ENCODE measurements at places on chromosomes 1 and 21. TPM values are rescaled to one million over a fixed set of nuclear protein-coding genes. Genes with fewer than 3 reads are reported as not detected.

GRCh38 chr1:208216062-208216461 is 28.1 kb downstream of the PLXNA2 start:
- DNase-seq, result no peak

Gene CASP9
- 16.8 TPM for total RNA-seq

Gene BATF3
- 3.0 TPM for total RNA-seq

Gene HHIPL2
- not detected for total RNA-seq

Gene NOS1AP
- total RNA-seq, result 1.6 TPM

- no peak for DNase-seq
Observed at GRCh38 chr1:10756842-10757241, 39.6 kb downstream of the CASZ1 start.

Gene AMY1C
- total RNA-seq, result 0.21 TPM

GRCh38 chr1:203944651-203945404 is 83.4 kb downstream of the SNRPE start:
- DNase-seq, result no peak

- DNase-seq, result no peak
Observed at GRCh38 chr1:174157157-174157806, 2.0 kb upstream of the RABGAP1L start.

GRCh38 chr1:80533775-80534334 is 1266.9 kb upstream of the ADGRL2 start:
- DNase-seq, result no peak

GRCh38 chr1:77388661-77389060 is 106.8 kb downstream of the AK5 start:
- no peak for DNase-seq

DNA sequence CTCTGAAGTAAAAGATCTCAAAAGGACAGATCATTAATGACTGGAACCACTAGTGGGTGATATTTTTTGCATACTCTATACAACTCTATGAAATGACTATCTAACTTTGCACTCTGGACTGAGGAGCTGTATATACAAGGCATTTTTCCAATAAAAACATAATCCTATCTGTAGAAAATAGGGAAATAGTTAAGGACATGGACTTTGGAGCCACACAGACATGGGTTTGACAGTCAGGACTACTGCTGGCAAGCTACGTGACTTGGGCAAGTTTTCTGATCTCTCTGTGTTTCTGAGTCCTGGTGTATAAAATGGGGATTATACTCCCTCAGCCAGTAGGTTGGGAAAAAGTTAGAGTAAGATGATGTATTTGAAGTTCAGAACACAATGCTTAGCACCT is 20.9 kb upstream of the HSD3B2 start:
- no peak for DNase-seq

GRCh38 chr1:22506130-22506692 is 54.6 kb downstream of the ZBTB40 start:
- DNase-seq, result no peak

Gene KLHL12
- total RNA-seq, result 24.9 TPM

DNA sequence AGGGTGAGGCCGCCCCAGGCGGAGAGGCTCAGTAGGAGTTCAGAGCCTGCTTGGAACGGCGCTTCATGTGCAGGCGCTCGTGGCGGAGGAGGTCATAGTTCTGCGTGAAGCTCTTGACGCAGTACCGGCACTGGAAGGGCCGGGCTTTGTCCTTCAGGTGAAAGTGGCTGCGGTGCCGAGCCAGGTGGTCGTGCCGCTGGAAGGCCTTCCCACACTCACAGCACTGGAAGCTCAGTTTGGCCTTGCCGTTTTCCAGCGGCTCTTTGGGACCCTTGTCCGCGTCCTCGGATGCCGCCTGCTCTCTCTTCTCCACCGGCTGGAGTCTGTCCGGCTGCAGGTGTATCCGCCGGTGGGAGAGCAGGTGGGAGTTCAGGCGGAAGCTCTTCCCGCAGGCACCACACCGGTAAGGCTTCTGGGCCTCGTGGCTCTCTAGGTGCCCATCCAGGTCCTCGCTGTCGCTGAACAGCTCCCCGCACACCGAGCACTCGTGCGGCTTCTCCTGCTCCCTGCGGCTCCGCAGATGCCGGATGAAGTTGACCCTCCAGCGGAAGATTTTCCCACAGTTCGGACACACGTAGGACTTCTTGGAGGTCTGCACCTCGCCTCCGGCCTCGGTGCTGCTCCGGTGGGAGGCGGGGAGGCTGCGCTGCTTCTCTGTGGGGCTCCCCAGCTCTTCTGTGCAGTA is 31.0 kb downstream of the ZNF496 start:
- DNase-seq, result no peak

- DNase-seq, result no peak
Observed at GRCh38 chr1:16349847-16350406, 2.4 kb downstream of the FBXO42 start.

Gene LCE1A
- total RNA-seq, result not detected

Gene MAP1LC3C
- 38.0 TPM for total RNA-seq

DNA sequence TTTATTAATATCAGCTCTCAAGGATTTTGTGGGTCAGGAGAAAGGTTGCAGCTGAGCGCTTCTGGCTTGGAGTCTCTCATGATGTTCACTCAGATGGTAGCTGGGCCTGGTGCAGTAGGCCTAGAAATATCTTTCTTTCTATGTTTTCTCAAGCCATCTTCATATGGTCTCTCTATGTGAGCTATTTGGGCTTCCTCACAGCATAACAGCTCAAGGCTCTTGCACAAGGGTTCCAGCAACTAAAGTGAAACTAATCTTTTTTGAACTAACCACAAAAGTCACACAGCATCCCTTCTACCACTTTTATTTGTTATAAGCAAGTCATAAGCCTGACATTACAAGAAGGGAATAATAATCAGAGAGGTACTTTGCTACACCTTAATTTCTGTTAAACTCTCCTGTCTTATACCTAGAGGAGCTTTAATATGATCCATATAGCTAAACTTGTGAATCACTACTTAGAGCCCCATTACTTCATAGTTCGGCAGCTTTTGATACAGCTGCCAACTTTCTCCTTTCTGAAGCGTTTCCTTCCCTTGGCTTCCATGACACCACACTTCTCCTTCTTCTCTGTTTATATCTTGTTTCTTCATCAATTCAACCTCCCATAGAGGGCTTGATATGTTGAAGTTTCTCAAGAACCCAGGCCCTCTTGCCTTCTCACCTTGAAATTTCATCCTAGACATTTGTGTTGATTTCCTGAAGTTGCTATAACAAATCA is 720.2 kb downstream of the LTN1 start:
- DNase-seq, result no peak

GRCh38 chr1:214739621-214740238 is 136.7 kb downstream of the CENPF start:
- peak; percentile 14 for DNase-seq

Gene SRSF4
- 56.2 TPM for total RNA-seq

GRCh38 chr1:49160677-49161076 is 384.0 kb upstream of the BEND5 start:
- no peak for DNase-seq

Gene YOD1
- total RNA-seq, result 14.2 TPM

GRCh38 chr1:9196129-9197040 is 38.2 kb upstream of the H6PD start:
- DNase-seq, result peak; percentile 83

Gene LBR
- 42.7 TPM for total RNA-seq

DNA sequence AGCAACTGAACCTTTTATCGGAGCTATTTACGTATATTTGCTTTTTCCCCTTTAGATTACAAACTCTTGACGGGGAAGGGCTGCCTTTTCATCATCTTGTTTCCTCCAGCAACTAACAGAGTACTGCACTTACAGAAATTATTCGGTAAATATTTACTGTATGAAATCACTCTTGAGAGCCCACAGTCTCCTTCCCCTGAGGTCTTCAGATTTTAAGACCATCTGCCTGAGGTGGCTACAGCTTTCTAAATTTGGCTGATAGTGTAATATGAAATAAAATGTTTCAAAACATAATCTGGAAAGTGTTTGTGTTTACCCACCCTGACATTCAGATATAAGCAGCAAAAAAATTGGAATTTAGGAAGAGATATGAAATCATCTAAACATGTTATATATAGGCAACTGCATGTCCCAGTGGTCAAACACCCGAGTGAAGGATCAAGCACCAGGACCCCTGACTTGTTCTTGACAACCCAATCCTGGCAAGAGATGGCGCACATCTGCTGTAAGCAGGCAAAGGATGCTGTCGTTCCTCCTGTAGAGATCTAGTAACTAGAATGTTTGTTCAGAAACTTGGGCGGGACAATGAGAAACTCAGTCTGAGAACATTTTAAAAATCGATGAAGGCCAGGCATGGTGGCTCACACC is 60.9 kb downstream of the SIPA1L2 start:
- DNase-seq, result no peak

DNA sequence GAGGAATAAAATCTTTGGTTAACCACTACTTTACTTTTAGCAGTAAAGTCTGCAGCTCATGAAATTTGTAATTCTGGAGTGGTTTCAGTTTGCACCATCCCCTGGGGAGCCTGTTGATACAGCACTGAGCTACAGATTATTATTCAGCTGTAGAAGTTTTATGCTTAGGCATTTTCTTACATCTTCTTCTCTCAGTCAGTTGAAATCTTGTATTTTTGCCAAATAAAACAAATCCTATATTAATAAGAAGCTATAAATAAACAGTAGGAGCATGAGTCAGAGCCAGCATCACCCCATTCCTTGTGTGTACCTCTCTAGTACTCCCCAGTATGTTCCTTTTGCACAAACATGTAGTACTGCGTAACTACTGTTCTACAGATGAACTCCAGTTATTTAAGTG is 118.9 kb downstream of the ATF6 start:
- peak; percentile 67 for DNase-seq
